ENCODE measurements at places on chromosomes 11 and 22. TPM values are rescaled to one million over a fixed set of nuclear protein-coding genes. Genes with fewer than 3 reads are reported as not detected.

Gene PLAAT5
- not detected for total RNA-seq

Gene DHCR7
- total RNA-seq = 34.9 TPM

GRCh38 chr11:67489203-67489884 lies 6.5 kb downstream of the AIP start:
- DNase-seq = no peak

Gene OR11H1
- total RNA-seq = not detected

- DNase-seq = no peak
Observed at GRCh38 chr11:114094516-114094915, 35.0 kb downstream of the ZBTB16 start.

Gene CAPN1
- total RNA-seq = 30.1 TPM

GRCh38 chr11:9015677-9016076 lies 11.9 kb upstream of the NRIP3 start:
- peak; percentile 65 for DNase-seq

Gene TMEM121B
- 0.21 TPM for total RNA-seq

DNA sequence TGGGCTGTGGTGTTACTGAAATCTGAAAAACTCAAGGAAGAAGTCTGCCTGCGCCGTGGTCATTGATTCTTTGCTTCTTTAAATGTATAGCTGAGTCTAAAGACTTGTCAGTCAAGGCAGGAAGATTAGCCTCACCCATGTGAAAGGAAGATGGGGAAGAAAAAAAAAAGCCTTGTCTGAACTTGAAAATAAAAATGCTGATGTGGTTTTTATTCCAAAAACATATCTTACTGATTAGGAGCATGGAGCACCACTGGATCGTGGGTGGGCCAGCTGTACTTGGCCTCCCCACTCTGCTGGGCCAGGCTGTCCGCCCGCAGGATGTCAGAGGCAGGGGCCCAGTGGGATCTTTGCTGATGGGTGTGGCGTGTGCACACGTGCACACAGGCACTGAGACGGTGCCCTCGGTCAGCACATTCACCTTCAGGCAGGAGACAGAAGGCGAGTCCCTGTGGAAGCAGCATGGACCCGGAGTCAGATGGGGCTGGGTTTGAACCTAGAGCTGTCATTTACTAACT lies 111.9 kb downstream of the WNT7B start:
- no peak for DNase-seq

Gene PLAAT2
- 4.1 TPM for total RNA-seq

GRCh38 chr11:96082002-96082899 lies 158.3 kb upstream of the MTMR2 start:
- no peak for DNase-seq

GRCh38 chr11:66432597-66432996 lies 6.1 kb downstream of the MRPL11 start:
- DNase-seq = no peak

DNA sequence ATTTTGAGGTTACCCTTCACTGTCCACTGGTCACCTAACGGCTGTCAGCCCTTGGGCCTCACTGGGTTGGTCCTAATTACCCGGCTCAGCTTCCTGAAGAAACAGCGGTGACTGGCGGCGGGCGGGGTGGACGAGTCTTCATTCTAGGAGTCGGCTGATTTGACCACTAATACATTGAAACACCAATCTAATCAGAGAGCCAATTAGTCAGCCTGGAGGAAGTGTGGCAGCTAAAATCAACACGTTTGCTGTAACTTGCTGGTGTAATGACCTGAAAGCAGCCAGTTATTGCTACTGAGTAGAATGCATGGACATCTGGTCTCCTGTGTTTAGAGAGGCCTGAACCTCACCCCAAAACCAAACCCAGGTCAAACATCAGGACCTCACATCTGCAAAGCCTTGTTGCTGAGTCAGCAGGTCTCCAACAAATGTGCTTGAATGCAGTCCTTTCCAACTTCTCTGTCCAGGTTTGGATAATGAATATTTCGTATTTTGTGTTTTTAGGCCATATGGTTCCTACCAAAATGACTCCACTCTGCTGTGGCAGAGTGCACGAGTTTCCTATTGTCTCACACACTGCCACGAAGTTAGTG lies 496.4 kb downstream of the BRD1 start:
- DNase-seq = no peak

Gene VPS37C
- total RNA-seq = 11.5 TPM

DNA sequence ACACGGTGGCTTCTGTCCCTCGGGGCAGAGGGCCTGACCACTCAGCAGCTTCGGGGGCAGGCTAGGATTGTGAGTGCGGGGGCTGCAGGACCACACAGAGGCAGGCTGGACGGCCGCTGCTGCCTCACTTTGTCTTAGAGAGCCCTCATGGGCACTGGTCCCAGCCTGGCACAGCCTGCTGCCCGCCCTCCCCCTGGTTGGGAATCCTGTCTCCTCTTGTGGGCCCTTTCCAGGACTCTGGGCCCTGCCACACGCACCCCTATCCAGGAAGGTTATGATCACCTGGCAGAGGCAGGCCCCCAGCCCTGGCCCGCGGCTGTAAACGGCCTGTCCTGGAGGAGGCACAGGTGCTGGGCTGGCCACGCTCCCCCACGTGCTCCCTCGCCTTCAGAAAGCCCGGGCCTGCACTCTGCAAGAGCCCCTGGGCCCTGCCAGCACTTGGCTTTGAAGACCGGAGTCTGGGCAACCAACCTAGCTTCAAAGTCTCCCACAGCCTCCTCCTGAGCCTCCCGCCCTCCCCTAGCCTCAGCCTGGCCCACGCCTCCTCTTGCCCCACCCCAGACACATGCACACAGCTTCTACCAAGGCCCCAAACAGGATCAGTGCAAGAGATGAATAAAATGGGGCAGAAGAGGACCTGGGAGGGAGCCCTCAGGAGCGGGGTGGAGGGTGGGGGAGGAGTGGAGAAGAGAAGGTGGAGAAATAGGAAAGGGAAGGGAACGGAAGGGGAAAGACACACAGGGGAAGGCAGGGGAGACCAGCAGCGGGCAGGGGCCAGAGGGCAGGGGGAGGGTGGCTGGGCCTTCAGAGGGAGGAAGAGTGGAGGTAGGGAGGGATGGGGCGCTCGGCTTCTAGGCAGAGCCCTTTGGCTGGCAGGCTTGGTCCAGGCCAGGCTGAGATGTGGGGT lies 31.0 kb downstream of the SYT7 start:
- no peak for DNase-seq

Gene VWA5A
- total RNA-seq = 7.5 TPM

Gene MS4A6A
- not detected for total RNA-seq

DNA sequence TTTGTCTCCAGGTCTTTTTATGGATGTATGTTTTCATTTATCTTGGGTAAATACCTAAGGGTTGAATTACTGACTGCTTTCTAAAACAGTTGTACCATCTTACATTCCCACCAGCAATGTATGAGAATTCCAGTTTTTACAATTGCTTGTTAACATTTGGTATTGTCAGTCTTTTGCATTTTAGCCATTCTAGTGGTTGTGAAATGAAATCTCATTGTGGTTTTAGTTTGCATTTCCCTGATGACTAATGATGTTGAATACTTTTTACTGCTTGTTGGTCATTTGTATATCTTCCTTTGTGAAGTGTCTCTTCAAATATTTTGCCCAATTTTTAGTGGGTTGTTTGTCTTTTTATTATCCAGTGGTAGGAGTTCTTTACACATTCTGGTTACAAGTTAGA lies 92.8 kb downstream of the ARFGAP2 start:
- peak; percentile 5 for DNase-seq

GRCh38 chr11:17770048-17770652 lies 35.6 kb downstream of the KCNC1 start:
- DNase-seq = no peak

- no peak for DNase-seq
Observed at GRCh38 chr11:47545298-47545697, 7.6 kb downstream of the CELF1 start.

DNA sequence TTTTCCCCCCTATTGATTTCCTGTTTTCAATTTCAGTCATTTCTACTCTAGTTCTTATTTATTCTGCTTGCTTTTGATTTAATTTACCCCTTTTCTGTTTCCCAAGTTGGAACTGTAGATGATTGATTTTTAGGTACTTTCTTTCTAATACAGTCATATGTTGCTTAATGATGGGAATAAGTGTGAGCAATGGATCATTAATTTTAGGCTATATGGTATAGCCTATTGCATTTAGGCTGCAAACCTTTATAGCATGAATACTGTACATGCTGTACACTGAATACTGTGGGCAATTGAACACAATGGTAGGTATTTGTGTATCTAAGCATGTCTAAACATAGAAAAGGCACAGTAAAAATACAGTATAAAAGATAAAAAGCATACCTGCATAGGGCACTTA lies 44.9 kb downstream of the DDX10 start:
- no peak for DNase-seq

Gene PLXNB2
- total RNA-seq = 35.8 TPM

Gene JAML
- total RNA-seq = not detected

DNA sequence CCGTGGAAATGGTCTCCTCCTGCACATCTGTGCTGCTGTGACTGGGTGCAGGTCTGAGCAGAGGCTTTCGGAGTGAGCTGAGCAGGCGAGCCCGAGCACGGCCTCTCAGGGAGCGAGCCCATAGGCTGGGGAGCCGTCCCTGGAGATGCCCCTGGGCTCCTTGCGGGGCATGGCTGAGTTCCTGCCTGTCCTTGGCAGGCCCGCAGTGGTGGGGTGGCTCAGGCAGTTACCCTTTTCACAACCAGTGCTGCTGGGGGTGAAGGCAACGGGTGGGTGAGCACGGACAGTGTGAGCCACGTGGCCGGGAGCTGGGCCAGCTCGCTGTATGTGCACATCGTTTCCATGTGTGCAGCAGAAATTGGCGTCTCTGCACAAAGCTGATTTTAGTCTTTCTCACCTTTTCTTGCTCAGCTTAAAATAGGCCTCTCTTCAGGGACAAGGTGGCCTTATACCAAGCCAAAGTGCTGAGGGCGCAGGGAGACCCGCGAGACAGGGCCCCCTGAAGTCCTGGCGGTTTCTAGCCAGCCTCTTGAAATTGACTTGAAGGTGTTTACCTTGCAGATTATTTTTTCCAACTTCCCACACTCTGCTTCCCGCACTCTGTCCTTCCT lies at the start of gene TP53AIP1:
TP53AIP1 (minus strand) TSS at position 55 of the 611 bp plus-strand sequence. CDS start 5,053 bp downstream, outside the sequence.
- no peak for DNase-seq

DNA sequence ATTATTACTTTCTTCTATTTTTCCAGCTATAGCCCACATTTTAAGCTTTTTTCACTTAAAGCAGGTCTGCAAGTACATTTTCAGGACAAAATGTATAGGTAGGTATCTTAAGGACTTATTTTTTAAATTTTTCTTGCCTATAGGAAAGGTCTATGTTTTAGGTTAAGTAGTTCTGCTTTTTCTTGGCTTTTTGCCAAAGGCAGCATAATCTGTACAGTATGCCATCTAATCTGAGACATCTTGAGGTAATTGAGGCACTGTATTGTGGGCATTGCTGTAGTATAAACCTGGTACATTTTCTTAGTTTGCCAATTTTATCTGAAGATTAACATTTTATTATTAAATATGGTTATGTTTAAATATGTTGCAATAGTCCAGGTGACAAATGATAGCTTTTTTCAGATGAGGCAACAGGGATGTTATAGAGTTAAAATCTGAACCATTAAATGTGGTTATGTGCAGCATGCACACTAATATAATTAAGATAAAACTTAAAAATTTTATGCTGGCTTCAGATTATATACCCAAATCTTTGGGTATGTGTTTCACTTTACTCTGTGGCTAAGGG lies 42.9 kb downstream of the QSER1 start:
- no peak for DNase-seq

DNA sequence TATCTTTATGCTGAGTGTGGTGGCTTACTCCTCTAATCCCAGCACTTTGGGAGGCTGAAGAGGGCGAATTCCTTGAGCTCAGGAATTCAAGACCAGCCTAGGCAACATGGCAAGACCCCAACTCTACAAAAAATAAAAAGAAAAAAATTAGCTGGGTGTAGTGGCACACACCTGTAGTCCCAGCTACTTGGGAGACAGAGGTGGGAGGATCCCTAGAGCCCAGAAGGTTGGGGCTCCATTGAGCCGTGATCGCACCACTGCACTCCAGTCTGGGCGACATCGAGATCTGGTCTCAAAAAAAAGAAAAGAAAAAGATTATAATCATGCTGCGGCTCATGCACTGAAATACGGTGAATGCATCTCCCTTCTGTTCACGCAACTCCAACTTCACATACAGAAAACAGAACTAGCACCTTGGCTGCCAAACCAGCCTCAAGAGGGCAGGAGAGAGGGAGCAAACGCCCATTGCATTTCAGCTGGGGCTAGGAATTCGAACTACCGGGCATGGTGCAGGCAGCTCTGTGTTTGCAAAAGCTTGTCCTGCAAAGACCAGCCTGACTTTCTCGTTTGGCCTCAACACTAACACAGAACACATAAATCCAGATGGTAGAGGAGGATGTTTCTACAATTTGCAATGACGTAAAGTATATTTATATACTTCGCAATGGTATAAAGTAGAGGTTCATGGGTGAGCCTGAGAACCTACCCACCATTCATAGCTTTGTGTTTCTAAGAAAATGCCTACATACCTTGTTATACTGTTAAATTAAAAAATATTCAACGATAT lies 6.3 kb upstream of the SYNGR1 start:
- DNase-seq = peak; percentile 60

DNA sequence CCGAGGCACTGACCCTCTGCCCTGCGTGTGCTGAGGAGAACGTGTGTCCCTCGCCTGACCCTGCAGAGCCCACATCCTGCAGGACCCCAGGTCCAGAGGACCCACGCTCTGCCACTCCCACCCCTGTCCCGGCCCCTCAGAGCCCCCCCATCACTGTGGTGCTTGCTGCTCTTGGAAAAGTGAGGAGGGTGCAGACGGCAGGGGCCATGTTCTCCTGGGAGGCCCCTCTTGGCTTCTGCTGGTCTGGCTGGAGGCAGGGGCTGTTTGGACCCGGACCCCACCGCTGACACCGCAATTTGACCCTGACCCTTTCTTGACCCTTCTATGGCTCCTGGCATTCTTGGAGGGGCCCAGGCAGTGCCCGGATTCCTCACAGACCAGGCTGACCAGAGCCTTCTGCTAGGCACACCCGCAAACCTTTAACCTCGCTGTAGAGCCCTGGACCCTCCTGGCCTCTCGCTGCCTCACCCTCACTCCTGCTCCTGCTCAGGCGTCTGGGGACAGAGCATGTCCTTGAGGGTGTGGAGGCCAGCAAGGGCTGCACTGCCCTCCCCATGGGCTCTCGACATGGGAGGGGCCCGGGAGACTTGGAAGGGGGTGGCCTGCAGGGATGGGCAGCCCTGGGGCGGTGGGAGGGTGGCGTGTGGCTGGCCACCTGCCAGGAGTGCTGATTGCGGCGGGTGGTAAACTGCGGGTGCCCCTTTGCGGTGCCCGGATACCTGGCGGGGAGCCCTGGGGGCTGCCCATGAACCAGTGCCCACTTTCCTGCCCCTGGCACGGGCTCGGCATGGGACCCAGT lies 37.0 kb upstream of the MUC5AC start:
- no peak for DNase-seq

GRCh38 chr11:47158242-47158641 lies 18.4 kb downstream of the ARFGAP2 start:
- DNase-seq = no peak

Gene OSBPL5
- total RNA-seq = 6.5 TPM

Gene MMP27
- total RNA-seq = not detected

GRCh38 chr11:3022300-3022967 lies 30.3 kb upstream of the NAP1L4 start:
- DNase-seq = no peak
